Mesendoderm (in vitro differentiated cells): ENCODE measurements at places on chromosomes 2 and 18.

- H3K27ac ChIP-seq = no peak overlapping the region
- no peaks in the 10 kb centered on the region for H3K27me3 ChIP-seq
- H3K4me1 ChIP-seq = no peaks in the 10 kb centered on the region
- DNase-seq = no peak
- no peak overlapping the region for H3K4me3 ChIP-seq
- no peaks in the 10 kb centered on the region for H3K36me3 ChIP-seq
These were observed 136.7 kb upstream of the CAVIN2 start for GRCh38 chr2:191983591-191983990.

DNA sequence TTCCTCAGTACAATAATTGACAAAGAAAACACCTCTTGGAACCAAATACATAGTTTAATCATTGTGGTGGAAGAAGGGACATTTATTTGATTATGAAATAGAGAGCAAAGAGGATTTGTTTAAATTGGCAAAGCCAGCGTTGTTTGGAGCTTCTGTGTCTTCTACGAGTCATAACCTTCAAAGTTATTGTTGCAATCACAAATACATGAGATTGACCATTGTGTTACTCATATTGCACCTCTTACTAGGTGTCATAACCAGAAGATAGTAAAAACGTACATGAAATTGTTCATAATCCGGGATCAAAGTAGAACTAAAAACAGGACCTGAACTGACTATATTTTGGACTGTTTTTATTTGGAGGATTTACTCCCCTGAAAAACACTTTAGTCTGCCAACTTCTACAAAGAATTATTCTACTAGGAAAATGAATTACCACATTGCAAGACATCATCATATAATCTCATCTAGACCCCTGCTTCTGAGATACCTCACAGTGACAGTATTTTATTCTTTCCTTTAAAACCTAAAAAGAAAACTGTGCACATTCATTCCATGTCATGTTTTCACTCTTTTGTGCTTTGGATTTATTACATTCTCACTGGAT is 151.7 kb upstream of the KLF7 start:
- DNase-seq = no peak
- no peak overlapping the region for H3K27ac ChIP-seq
- no peak overlapping the region for H3K4me3 ChIP-seq
- no peaks in the 10 kb centered on the region for H3K4me1 ChIP-seq
- no peaks in the 10 kb centered on the region for H3K27me3 ChIP-seq

DNA sequence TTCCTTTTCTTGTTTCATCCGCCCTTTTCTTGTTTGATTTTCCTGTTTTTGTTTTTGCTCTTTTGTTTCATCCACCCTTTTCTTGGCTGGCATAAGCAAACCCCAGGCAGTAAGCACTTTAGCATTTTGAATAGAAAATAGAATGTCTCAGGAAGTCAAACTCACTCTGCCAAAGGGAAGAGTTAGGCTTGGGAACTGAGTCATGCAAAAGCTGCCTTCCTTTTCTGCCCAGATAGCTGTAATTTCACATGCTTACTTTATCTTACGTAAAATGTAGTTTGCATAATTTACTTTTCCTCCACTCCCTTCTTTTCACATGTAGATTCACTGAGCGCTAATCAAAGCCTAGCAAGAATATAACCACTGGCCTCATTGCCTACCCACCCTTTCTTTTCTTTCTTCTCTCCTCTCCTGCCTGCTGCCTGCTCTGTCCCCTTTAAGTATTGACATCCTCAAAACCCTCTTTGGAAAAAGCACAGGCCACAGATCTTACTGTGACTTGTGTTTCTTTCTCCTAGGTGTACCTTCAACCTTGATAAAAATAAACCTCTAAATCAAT is 48.4 kb downstream of the CNGA3 start:
- no peak for DNase-seq
- no peaks in the 10 kb centered on the region for H3K27me3 ChIP-seq
- H3K4me1 ChIP-seq = no peaks in the 10 kb centered on the region
- H3K4me3 ChIP-seq = no peak overlapping the region
- H3K27ac ChIP-seq = no peak overlapping the region
- no peaks in the 10 kb centered on the region for H3K36me3 ChIP-seq

DNA sequence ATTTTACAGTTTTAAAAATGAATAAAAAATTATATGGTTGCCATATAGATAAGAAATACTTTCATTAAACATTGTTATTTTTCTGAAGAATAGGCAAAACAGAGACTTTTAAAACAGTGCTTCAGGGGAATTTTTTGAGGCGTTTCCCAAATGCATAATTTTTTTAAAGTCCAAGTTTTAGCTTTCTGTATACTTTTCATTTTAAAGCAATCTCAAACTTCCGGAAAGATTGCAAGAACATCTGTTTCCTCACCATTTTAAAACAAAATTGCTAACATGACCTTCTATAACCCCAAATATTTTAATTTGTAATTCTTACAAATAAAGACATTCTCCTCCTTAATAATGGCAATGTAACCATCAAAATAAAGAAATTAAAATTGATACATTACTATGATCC is 15.1 kb upstream of the MBD2 start:
- no peaks in the 10 kb centered on the region for H3K36me3 ChIP-seq
- no peak for DNase-seq
- H3K4me3 ChIP-seq = no peak overlapping the region
- H3K27me3 ChIP-seq = no peaks in the 10 kb centered on the region

GRCh38 chr2:105114551-105114950 is 76.7 kb downstream of the MRPS9 start:
- DNase-seq = peak; percentile 75
- peaks cover 2% of the 10 kb centered on the region for H3K4me1 ChIP-seq
- no peaks in the 10 kb centered on the region for H3K36me3 ChIP-seq
- no peak overlapping the region for H3K4me3 ChIP-seq
- H3K27ac ChIP-seq = no peak overlapping the region

DNA sequence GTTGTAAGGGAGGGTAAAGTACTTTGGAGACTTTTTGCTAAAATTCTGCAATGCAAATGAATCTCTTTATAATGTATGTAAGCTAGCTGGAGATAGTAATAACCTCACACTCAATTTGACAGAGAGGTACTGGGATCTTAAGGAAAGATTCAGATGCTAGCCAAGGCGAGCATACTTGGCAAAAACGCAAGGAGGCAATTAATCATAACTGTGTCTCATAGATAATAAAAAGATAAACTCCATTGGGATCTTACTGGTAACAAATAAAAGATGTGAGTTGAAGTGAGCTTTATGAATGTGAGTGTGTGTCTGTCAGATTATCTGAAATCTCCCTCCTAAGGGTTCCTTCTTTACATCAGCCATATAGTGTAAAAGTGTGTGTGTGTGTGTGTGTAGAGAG is 533.0 kb downstream of the TMX3 start:
- no peaks in the 10 kb centered on the region for H3K4me1 ChIP-seq
- H3K4me3 ChIP-seq = no peak overlapping the region
- H3K27me3 ChIP-seq = no peaks in the 10 kb centered on the region
- no peak overlapping the region for H3K27ac ChIP-seq

- no peaks in the 10 kb centered on the region for H3K36me3 ChIP-seq
- H3K27ac ChIP-seq = no peak overlapping the region
- no peaks in the 10 kb centered on the region for H3K27me3 ChIP-seq
- no peak overlapping the region for H3K4me3 ChIP-seq
- peaks cover 3% of the 10 kb centered on the region for H3K4me1 ChIP-seq
These were observed 48.8 kb downstream of the TCF4 start for GRCh38 chr18:55539240-55539639.

GRCh38 chr2:42202634-42203008 is 33.5 kb downstream of the EML4 start:
- no peaks in the 10 kb centered on the region for H3K36me3 ChIP-seq
- H3K27me3 ChIP-seq = no peaks in the 10 kb centered on the region
- no peak overlapping the region for H3K4me3 ChIP-seq
- no peaks in the 10 kb centered on the region for H3K4me1 ChIP-seq
- no peak for DNase-seq

DNA sequence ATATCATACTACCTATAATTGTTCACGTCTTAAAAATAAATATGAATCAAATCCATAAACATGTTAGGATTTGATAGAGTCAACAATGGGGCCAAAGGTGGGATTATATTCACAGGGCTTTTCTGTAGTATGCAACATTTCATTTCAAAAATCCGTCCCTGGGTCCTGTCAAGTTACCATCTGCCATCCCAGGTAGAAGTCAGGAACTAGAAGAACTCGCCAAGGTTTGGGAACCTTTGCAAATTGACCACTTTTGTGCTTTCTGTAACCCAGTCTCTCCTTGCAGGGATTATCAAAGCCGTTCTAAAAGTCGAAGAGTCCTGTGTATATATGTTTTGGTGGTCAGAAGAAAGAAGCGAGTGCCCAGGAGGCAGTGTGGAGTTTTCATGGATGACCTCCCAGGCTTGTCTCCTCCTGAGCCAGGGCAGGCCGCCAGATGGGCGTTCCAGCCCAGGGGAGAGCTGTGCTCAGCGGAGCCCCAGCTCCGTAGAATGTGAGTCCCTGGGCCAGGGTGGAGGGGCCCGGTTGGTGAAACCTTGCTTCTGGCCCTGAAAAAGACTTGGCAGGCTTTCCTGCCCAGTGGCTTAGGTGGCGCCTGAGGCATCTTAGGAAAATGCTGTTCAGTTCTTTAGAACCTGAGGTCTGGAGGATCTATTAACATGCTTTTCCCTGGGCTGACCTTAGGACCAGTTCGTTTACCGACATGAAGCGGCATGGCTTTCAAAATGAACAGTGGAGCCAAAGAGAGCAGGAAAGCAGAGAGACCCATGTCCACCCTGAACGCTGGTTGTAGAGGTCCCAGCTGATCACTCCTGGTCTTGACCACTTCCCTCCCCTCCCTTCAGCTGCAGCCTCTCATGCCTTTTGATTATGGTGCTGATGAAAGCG is 69.2 kb downstream of the LONRF2 start:
- no peaks in the 10 kb centered on the region for H3K36me3 ChIP-seq
- H3K4me1 ChIP-seq = no peaks in the 10 kb centered on the region
- H3K27ac ChIP-seq = no peak overlapping the region
- no peak overlapping the region for H3K4me3 ChIP-seq

DNA sequence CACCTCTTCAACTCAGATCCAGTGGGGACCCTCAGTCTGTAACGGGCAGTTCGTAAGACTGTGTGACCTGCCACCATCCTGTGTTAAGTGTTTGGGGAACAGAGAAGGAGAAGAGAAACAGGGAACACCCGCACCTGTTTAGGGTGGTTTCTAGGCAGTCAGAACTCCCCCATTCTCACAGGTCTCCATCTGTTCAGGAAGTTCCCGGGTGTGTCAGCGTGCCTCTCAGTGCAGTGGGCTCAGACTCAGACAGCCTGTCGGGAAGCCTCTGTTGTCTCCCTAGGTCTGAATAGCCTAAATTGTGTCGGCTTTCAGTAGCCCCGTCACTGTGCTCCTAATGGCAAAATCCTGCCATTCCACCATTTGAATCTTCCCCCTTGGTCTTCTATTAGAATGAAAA is 256.6 kb downstream of the LOXHD1 start:
- DNase-seq = no peak
- H3K36me3 ChIP-seq = no peaks in the 10 kb centered on the region
- H3K4me3 ChIP-seq = no peak overlapping the region
- H3K27ac ChIP-seq = no peak overlapping the region
- peaks cover 4% of the 10 kb centered on the region for H3K4me1 ChIP-seq

DNA sequence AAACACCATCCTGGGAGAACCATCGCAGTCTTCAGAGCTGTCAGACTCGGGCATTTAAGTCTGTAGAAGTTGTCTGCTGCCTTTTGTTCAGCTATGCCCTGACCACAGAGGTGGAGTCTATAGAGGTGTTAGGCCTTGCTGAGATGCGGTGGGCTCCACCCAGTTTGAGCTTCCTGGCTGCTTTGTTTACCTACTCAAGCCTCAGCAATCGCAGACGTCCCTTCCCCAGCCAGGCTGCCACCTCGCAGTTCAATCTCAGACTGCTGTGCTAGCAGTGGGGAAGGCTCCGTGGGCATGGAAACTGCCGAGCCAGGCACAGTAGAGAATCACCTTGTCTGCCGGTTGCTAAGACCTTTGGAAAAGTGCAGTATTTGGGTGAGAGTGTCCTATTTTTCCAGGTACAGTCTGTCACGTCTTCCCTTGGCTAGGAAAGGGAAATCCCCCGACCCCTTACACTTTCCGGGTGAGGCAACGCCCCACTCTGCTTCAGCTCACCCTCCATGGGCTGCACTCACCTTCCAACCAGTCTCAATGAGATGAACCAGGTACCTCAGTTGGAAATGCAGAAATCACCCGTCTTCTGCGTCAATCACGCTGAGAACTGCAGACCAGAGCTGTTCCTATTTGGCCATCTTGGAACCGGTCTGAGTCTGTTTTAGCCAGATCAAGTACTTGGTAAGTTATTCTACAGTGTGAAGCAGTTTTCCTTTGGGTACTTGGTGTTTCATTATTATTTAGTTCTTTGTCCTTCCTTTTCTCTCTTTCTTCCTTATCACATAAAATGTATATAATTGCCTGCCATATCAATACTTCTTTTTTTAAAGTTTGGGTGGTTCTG is 71.5 kb downstream of the CDC42EP3 start:
- no peaks in the 10 kb centered on the region for H3K36me3 ChIP-seq
- H3K27ac ChIP-seq = no peak overlapping the region
- no peaks in the 10 kb centered on the region for H3K4me1 ChIP-seq

DNA sequence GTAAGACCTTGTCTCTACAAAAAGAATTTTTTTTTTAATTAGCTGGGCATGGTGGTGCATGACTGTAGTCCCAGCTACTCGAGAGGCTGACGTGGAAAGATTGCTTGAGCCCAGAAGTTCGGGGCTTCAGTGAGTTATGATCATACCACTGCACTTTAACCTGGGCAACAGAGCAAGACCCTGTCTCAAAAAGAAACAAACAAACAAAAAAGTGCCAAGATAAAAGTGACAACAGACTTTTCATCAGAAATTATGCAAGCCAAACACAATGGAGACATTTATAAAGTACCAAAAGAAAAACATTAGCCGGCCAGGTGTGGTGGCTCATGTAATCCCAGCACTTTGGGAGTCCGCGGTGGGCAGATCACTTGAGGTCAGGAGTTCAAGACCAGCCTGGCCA is 26.7 kb downstream of the HADHA start:
- H3K27ac ChIP-seq = no peak overlapping the region
- DNase-seq = no peak
- H3K4me1 ChIP-seq = no peaks in the 10 kb centered on the region

DNA sequence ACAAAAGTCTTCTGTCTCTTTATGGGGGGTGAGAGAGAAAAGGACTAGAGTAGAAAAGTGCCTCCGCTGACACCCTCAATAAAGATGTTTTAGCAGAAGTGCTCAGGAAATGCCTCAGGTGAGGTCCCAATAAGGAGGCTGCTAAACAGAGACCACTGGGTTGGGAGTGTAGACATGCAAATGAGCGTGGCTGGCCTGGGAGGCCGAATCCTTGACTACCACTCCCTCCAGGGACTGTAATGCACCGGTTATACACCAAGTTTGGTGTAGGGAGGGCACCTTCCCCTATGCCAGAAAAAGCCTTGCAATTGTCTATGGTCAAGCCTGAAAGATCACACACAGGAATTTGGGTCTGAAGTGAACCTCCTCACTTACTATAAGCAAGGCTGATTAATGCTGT is 1.8 kb downstream of the TMX3 start:
- no peak overlapping the region for H3K27ac ChIP-seq
- peaks cover 2% of the 10 kb centered on the region for H3K4me1 ChIP-seq
- no peaks in the 10 kb centered on the region for H3K36me3 ChIP-seq

DNA sequence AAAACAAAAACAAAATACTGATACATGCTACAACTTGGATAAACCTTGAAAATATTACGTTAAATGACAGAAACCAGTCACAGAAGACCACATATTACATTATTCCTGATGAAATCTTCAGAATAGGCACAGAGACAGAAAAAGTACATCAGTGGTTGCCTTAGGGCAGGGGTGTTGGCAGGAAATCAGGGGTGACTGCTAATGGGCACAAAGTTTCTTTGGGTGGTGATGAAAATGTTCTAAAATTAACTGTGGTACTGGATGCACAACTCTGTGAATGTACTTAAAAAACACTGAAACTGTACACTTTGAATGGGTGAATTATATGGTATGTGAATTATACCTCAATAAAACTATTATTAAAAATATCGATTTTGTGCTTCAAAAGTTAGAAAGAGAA is 16.6 kb downstream of the NCKAP1 start:
- no peak for DNase-seq
- no peaks in the 10 kb centered on the region for H3K36me3 ChIP-seq
- no peaks in the 10 kb centered on the region for H3K4me1 ChIP-seq
- H3K27ac ChIP-seq = no peak overlapping the region
- no peak overlapping the region for H3K4me3 ChIP-seq
- no peaks in the 10 kb centered on the region for H3K27me3 ChIP-seq
